Cortex of kidney (tissue), 1 donor: ENCODE measurements at places on chromosomes 16 and 17.

DNA sequence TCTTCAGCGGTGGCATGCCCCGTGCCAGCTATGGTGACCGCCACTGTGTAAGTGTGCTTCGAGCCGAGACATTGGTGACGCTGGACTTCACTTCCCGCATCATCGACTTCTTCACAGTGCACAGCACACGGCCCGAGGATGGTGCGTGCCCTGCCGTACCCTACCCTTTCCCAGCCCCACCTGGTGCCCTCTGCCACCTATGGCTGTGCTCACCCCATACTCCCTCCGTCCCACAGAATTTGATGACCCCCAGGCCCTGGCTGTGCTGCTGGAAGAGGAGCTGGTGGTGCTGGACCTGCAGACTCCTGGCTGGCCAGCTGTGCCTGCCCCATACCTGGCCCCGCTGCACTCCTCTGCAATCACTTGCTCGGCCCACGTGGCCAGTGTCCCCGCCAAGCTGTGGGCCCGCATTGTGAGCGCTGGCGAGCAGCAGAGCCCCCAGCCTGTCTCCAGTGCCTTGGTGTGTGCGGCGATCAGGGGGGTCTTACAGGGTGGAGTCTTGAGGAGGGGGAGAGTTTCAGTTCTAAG, 9.5 kb downstream of the LLGL1 start:
- no peak for DNase-seq

DNA sequence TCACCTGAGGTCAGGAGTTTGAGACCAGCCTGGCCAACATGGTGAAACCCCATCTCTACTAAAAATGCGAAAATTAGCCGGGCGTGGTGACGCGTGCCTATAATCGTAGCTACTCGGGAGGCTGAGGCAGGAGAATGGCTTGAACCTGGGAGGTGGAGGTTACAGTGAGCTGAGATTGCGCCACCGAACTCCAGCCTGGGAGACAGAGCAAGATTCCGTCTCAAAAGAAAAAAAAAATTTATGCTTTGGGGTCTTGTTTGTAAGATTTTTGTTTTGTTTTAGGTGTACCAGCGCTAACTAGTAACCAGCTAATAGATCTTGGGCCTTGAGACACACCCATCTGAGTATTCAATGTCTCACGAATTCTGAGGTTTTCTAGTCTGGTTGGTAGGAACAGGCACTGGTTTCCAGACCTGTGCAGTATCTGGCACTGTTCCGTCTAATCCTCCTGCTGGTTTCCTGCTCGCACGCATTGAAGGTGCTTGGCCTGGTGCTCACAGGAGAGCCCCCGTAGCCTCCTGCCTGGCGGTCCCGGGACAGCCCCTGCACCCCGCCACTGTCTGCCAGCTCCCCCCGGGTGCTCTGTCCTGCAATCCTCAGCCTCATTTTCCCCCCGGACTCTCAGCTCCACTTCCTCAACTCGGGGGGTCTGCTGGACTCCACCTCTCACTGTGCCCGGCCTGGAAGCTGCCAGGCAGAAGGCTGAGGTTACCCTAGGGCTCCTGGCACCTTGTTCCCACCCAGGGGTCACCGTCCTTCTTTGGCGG, 10.6 kb upstream of the DUS1L start:
- no peak for DNase-seq

- no peak for DNase-seq
Observed at GRCh38 chr16:52680993-52681392, 134.1 kb upstream of the TOX3 start.

DNA sequence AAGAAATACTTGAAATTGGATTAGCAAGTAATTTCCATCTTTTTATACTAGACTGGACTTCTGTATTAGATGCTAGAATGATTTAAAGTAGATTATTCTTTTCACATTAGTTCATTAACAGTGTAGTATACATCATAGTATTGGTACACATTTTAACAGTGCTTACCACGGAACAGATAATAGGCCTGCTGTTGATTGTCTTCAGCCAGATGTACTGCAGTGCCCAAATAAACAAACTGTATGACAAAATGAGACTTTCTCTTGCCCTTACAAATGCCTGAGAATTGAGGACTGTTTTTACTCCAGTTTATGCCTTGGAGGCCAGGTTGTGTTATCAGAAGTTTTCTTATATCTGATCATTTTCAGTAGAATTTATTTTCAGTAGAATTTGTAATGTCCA, 631 bp downstream of the EVI2A start:
- DNase-seq = no peak

DNA sequence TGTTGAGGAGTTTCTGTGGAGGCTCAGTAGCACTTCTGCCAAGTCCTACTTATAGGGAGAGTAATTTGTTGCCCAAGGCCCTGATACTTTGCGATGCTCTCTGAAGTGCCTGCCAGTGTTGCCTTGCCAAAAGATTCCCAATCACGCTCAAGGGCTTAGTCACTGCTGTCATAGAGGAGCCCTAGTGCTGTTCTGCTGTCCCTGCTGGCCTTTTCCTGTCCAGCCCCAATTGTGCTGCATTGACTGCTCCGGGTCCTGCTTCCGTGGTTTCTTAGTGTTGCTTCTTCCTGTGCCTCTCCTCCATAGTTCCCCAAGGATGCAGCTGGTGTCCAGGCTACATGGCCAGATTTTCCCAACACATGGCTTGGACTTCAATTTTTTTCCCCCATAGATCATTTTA, 13.9 kb downstream of the NUP93 start:
- no peak for DNase-seq

- DNase-seq = no peak
Observed at GRCh38 chr16:17470908-17471718, at the start of gene XYLT1. Gene XYLT1 (minus strand): TSS chr16:17470960. CDS start chr16:17470796, 164 bp downstream.

- DNase-seq = no peak
Observed at GRCh38 chr16:20318437-20318836, 8.9 kb downstream of the GP2 start.

GRCh38 chr16:85204242-85205010, 92.2 kb upstream of the CIBAR2 start:
- no peak for DNase-seq

- no peak for DNase-seq
Observed at GRCh38 chr16:89023151-89023551, 46.1 kb upstream of the CBFA2T3 start.

DNA sequence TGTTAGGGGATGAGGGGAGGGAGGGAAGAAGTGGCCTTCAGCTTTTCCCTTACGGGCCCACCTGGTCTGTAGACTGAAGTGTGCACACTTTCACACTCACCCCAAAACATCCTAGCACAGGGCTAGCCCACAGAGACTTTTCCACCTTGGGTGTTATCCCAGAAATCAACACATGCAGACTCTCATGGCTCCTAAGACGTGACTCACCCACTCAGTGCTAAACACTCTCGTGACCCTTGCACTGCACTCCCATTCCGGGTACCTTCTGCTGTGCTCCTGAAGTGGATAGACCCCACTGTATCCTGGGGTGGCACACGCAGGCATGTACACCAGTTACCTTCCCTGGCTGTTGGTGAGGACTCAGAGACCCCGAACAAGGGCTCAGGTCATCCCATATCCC, 23.0 kb upstream of the ABCC3 start:
- no peak for DNase-seq

- no peak for DNase-seq
Observed at GRCh38 chr16:79714440-79714839, 113.9 kb upstream of the MAF start.

- no peak for DNase-seq
Observed at GRCh38 chr17:75594499-75595283, 7.1 kb downstream of the MYO15B start.

DNA sequence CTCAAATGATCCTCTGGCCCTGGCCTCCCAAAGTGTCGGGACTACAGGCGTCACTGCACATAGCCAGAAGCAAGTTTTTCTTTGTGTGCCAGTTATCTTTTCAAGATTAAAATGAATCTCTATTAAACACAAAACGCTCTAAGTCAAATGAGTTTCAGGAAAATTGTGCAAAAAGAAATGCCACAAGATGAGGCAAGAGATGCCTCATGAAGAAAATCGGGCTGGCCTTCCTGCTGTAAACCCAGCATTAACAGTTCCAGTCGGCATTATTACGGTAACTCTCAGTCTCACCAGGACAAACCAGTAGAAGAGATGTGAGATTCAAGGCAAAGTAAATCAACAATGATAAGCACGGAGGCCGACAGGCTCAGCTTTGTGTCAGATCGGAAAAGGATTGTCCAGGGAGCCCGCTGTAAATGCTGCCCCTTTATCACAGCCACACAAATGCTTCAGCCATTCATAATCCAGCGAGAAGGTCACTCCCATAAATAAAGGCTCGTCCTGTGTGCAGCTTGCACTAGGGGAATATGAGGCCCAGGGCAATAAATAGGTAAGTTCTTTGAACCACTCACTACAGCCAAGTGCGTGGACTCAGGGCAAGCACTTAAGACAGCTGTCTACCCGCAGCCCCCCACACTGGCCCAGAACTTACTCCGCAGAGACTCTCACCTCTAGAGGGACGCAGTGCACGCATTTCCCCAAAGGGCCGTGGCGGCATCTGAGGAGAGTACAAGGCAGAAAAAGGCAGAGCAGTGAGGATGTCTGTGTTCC, 27.2 kb downstream of the NPLOC4 start:
- no peak for DNase-seq

- DNase-seq = no peak
Observed at GRCh38 chr16:20147091-20147490, 73.4 kb upstream of the GPR139 start.

- DNase-seq = no peak
Observed at GRCh38 chr17:81159611-81160265, 5.6 kb upstream of the PVALEF start.

GRCh38 chr16:17448640-17449638, 21.8 kb downstream of the XYLT1 start:
- no peak for DNase-seq

DNA sequence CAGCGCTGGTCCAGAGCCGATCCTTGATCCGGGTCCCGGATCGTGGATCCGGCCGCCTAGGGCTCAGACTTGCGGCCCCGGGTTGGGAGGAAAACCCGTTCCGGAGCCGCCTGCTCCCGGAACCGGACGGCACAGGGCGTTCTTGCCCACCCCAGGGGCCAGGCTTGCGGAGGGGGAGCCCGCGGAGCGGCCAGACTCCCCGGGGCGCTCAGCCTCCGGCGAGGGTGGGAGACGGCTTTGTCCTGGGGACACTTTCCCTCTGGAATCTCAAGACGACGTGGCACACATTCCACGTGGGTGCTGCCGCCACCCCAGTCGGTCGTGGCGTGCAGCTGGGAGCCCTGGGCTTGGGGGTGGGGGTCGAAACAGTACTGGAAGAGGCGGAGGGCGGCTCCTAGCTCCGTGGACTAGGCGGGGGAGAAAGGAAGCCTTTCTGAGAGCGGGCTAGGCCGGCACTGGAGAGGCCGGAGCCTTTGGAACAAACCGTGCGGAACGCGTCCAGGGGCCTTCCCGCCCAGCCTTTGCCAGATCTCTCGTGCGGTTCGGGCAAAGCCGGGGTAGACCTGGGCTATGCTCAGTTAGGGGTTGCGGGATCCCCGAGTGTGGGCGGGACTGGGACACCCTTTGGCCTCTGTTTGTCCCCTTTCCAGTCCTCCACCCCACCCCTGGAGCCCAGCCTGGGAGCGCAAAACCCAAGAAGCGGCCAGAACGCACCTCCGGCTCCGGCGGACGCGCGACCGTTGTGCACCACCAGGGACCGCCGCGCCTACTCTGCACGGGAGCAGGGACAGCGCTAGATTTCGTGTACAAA, 26.5 kb downstream of the SREBF1 start:
- no peak for DNase-seq

DNA sequence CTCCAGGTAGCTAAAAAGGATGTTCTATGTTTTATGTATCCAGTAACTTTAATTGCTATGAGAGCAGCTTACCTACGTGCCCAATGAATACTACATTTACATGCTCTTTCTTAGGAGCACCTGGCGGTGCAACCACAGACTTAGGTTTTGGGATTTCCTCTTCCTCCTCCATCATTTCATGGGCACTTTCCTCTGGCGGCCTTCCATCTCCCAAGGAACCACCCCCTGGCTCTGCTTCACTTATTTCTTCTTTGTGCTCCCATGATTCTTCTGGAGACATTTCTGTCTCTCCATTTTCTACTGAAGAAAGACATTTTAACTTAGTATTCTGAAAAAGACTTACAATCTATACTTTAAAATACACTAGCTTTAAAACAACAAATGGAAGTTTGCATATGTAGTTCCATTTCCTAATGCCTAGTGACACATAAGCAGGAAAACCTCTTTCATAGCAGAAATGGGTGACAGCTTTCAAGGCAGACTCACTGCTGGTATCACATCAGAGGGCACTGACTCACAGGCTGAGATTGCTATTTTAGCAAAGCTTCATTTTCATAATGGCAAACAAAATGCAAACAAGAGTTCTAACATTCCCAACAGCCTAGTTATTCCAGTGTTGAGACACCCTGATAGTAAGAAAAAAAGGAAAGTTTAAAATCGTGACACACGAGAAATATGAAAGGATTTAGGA, 19.1 kb downstream of the GSPT1 start:
- no peak for DNase-seq

DNA sequence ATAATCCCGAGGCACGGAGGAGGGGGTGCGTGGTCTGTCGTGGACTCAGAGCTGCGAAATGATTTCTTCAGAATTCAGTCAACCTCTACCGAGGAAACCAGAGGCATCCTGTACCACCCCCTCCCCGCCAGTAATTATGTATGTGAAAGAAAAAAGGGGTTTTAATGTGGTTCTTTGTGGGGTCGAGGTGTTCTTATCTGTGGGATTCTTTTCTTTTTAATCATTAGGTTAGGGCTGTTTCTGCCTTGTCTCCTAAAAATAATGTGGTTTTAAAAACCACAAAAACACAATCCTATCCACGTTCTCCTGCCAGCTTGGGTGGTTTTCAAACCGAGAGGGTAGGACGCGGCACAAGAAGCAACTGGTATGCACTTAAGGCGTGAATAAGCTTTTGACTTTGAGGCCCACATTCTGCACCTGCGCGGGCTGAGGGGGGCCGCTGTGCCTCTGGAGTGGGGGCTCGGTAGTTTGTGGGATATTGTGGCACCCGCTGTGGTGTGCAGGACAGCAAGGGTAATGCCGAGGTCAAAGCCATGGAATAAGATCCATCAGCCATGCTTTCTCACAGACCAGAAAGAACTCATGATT, 1.0 kb downstream of the SLC47A1 start:
- DNase-seq = no peak

DNA sequence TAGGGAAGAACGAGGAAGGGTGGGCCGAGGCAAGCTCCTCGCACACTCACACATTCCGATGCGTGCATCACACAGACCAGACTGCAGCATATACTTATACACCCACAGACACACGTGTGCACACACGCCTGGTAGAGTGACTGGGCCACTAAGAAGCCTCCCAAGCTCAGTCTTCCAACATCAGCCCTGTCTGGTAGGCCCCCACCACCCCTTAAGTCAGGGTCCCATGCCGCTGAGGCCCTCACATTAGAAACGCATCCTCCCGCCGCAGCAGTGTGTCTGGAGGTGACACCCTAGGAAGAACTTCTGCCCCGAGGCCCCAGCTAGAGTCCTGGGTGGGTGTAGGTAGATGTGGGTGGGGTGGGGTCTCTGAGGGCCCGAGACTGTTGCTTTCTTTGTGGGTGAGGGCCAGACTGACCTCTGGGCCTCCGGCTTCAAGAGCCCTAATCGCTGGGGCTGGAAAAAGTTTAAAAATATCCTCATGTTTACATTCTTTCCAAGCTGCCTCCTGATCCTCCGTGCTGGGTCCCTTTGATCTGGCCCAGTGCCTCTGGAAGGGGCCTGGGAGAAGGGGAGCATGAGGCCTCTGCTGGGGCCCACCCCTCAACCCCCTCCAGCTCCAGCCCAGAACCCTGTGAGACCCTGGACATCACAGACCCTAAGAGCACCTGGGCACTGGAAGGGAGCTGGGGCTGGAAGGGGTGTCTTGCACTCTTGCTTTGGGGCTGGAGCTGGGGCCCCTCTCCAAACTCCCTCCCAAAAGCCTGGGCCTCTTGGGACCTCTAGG, 13.6 kb downstream of the CDH16 start:
- DNase-seq = no peak
